ENCODE measurements at places on chromosomes 16 and 17.

- no peak for DNase-seq
Measured at GRCh38 chr16:83776944-83777343, 30.8 kb upstream of the HSBP1 start.

DNA sequence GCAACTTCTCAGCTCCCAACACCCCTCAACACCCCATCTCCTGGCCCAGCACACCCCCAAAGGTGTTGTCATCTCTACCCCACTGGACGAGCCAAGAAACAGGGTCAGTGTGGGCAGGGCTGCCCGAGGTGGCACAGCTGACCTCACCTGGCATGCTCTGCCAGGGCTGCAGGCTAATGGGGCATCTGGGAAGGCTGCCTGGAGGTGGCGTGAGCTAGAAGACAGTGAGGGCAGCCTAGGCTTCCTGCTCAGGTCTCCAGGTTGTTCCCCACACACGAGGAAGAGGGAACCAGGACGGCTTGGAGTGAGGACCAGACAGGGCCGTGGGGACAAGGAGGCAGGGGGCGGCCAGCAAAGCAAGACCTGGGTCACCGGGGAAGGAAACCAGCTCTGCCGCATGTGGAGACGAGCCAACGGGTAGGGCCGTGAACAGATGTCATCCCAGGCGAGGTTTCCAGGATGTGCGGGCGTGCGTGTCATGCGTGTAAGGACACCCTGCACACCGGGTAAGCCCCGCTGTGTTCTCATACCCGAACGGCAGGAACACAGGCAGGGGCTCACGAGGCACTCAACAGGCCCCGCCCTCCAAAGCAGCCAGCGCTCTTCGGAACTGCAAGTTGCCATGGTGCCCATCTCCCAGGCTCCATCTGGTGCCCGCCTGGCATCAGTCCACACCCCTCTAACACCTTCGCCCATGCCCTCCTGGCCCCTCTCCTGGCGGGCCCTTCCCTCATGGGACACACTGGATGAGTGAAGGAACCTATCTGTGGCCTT lies 29.6 kb upstream of the PVALEF start:
- no peak for DNase-seq

DNA sequence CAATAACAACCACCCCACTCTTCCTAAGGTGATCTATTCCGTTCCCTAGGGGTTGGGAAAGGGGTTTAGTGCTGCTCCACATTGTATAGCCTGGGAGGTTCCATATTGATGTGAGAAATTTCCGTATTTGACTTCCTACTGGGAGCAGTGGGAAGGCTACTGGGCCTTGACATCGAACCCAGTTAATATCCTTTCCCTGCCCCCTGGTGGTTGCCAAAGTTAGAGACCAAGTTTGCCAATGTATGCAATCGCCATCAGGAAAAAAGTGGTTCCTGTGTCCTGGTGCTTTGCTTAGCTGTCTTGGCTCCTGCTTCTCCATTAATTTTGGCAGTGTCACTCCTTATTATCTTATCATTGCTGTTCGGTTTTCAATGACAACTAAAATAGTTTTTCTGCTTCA lies 914.9 kb downstream of the KCNJ2 start:
- DNase-seq: no peak

GRCh38 chr16:87549627-87550494 lies 52.4 kb upstream of the JPH3 start:
- no peak for DNase-seq

DNA sequence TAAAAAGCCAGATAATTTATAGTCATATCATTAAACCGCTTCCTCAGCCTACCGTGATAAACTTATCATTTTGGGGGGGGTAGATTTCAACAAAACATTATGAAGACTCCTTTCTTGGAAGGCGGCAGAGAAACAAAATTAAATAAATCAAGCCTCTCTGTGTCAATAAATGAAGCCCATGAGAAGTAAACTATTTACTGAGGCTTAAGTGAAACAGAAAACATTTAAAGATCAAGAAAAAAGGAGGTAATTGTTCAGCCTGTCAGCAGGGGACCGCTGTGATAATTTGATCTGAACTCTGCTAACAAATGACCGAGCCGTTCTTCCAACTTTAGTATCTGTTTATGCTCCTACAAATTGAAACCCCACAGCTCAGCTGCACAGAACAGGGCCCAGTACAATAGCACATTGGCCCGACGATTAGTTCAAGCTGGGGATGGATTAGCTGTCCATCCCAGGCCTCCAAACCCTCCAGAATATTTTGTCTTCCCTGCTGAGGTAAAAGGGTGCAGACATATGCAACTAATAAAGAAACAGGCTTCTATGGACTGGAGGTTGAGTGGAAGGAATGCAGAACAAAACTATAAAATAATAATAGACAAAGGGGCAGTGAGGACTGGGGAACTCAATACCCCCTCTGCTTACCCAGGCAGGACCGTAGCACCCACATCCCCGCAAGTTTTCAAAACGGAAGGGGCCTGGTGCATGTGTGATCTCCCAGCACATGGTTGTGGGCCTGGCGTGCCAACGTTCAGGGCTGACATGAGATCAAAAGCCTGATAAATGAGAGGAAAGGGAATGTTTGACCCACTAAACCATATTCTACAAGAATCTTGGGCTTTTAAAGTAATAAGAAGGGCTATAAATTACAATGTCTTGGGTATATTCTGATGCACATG lies 298.1 kb upstream of the IRX5 start:
- no peak for DNase-seq
